Heart left ventricle (tissue), 16 donors: ENCODE measurements at places on chromosomes 3 and 15.

DNA sequence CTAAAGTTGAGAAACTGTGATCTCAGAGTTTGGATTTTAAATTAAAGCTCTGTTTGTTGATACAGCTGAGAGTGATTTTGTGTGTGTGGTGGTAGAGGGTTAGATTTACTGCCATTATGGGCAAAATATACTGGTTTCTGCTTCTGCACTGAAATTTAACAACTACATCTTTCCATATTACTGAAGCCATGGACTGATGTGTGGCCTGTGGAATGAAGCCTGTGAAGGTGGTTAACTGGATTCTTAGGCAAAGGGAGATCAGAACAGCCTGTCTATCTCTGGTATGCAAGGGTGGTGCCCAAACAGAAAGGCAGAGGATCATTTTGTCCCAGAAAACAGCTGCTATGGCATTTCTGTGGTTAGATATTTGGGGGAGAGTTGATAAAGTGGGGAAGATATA lies 297.3 kb upstream of the THBS1 start:
- DNase-seq, result no peak

GRCh38 chr15:87715252-87715651 lies 541.3 kb downstream of the NTRK3 start:
- DNase-seq, result no peak

DNA sequence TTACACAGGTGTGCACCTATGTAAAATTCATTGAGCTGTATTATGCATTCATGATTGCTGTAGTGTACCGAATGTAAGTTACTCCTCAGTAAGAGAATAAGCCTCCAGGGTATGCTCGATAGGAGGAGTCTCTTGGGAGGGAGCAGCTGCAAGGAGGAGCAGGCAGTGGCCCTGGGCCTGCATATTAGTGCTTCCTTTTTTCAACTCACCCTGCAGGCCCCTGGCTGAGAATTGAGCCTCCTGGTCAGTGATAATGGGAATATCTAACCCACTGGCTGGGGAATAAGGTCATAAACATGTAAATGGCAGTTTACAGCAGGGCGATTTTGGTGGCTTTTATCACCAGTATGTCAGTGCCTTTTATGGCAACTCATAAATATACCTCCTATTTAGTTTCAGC lies 21.7 kb upstream of the SFMBT1 start:
- no peak for DNase-seq

DNA sequence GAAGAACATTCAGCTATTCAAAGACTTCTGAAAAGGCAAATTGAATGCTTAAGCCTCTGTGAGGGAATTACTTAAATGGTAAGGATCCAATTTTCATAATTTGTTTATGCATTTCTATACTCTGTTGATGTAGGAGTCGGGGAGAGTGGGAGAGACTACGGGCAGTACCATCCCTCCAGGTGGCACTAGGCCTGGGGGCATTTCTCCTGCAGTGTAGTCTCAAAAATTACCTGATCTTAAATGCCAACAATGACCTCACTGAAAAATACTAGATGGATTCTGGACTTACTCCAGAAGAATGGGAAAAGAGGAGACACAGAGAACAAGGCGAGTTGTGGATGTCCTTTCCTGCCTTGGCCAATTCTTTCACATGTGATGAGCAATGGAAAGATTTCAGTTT lies 77.8 kb upstream of the PLXND1 start:
- no peak for DNase-seq

GRCh38 chr3:34650131-34650530 lies 851.7 kb downstream of the PDCD6IP start:
- no peak for DNase-seq

DNA sequence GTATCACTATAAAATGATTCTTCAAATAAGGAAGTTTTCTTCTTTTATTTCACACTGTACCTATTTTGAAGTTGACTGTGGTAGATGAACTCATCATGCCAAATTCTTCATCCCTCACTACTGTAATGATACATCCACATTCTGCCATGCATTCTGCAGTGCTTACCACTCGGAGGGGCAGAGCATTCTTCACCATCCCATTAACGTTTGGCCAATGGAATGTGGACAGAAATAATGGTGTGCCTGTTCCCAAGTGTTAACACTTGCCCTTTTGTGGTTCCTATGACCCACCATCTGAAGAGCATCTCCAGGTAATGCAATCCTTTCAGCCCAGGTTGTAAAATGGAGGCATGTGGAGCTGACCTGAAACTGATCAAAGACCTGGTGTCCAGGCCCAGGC lies 18.6 kb downstream of the GOLIM4 start:
- no peak for DNase-seq

- DNase-seq, result no peak
Observed at GRCh38 chr15:34490417-34491193, 53.0 kb upstream of the GOLGA8A start.

GRCh38 chr3:47296562-47297302 lies 14.0 kb downstream of the KLHL18 start:
- no peak for DNase-seq

DNA sequence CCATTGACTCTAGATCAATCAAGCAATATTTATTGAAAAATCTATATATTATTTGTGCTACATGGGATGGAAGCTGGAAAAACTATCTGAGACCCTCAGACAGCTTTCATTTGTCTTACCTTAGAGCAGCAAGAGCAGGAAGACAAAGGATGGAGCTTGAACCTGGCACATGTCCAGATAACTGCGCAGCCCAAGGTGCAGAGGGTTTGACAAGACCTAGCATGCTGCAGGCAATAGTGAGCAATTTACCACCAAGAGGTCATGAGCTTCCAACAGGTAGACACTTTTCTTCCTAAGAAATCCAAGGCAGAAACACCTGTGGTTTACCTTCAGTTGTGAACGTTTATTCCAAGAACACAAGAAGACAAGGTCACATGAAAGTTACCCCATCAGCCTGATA lies 214.7 kb upstream of the NECTIN3 start:
- DNase-seq, result no peak

GRCh38 chr3:167691366-167691765 lies 37.6 kb upstream of the WDR49 start:
- DNase-seq, result no peak

DNA sequence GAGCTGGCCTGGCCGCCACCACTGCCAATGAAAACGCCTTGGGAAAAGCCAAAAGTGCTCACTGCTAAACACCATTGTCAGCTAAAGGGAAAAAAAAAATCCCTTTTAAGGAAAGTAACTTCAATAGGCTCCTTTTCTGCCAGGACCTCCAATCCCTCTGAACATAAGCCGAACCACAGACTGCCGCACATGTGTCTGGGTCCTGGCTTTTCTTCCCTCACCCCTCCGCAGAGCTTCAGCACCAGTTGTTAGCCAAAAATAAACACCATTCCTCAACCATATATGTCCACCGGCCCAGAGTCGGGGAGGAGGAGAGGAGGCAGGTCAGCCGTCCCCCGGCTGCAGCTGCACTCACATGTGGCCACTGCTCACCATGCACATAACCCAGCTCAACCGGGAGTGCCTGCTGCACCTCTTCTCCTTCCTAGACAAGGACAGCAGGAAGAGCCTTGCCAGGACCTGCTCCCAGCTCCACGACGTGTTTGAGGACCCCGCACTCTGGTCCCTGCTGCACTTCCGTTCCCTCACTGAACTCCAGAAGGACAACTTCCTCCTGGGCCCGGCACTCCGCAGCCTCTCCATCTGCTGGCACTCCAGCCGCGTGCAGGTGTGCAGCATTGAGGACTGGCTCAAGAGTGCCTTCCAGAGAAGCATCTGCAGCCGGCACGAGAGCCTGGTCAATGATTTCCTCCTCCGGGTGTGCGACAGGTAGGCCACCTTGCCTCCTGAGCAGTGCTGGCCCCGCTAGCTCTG lies at the start of gene FBXL22:
FBXL22 (plus strand) TSS at position 350 of the 753 bp plus-strand sequence; CDS start at position 356, 6 bp downstream.
- no peak for DNase-seq

- no peak for DNase-seq
Observed at GRCh38 chr15:29945943-29946596, 123.8 kb upstream of the TJP1 start.

GRCh38 chr3:184766555-184767261 lies 45.3 kb upstream of the VPS8 start:
- no peak for DNase-seq

- peak; percentile 64 for DNase-seq
Observed at GRCh38 chr15:67820992-67821783, 4.1 kb upstream of the SKOR1 start.

DNA sequence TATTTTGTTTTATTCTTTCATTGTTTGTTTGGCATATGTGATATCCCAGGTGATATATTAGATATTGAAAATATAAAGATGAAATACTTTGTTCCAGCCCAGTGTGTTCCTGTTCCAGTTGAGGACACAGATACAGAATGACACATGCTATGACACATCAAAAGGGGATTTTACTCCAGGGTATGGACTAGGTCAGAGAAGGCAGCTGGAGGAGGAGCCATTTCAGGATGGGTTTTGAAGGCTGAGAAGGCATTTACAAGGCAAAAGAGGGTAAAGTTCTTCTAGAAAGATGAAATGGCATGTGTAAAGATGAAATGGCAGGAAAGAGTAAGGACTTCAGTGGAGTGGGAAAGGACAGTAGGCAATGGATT lies 163.8 kb downstream of the ZIC1 start:
- no peak for DNase-seq

GRCh38 chr3:123816673-123817207 lies 67.4 kb downstream of the MYLK start:
- no peak for DNase-seq

DNA sequence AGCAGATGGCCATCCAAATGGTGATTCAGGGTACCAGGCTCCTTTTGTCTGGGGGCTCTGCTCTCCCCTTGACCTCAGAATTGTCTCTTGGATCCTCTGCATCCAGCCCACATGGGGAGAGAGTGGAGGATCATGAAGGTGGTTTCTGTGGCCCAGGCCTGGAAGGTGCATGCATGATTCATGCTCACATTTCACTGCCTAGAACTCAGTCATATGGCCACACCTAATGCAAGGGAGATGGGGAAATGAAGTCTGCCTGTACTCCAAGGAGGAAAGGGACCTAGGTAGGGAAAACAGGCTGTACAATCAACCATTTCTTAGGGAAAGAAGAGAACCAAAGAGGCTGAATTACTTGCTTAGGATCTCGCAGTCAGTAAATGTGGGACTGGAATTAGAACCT lies 15.1 kb downstream of the HRG start:
- DNase-seq, result no peak

DNA sequence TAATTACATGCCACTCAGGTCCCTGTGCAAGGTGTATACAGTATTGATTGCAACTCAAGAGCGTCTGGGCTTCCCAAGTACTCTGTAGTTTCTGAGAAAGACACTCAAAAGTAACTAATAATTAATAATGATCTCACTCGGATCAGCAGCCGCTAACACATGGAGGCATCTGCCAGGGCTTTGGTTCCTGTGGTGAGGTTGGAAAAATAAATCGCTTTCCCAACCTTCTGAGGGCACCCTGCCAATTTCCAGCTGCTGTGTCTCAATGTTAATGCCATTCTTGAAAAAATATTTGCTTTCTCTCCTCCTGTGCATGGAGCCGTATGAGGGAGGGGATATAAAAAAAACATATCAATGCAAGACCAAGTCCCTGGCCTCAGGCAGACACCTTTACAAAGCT lies 116.5 kb upstream of the SLC2A2 start:
- no peak for DNase-seq

- DNase-seq, result no peak
Observed at GRCh38 chr15:76795217-76795616, 109.9 kb downstream of the SCAPER start.

- DNase-seq, result no peak
Observed at GRCh38 chr3:128587391-128587790, 63.2 kb downstream of the RPN1 start.

DNA sequence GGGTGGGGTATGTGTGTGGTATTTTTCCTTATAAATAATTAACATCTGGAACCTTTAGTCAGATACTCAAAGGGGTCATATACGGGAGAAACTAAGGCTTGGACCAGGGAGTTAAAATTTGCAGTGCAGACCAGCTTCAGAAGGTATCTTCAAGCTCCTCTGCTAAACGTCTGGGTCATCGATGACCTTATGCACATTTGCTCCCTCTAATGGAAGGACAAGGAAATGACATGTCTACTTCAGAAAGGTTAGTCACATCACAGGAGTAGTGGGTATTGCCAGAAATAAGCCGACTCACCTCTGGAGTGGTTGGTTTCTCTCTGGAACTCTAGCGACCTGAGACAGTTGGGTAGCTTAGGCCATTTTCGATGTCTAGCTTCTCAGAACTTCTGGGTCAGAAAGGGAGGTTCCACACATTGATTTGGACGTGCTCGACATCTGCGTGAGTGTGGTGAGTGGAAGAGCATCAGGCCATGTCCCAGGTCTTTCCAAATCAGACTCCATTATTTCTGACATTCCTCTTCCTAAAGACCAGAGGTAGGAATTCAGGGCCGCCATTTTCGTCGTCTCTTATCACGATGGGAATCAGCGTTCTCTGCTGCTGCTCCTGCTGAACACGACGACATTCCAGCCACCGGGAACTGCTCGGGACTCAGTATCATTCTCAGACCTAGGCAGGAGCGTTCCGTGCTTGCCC lies 31.8 kb upstream of the RASA2 start:
- no peak for DNase-seq

DNA sequence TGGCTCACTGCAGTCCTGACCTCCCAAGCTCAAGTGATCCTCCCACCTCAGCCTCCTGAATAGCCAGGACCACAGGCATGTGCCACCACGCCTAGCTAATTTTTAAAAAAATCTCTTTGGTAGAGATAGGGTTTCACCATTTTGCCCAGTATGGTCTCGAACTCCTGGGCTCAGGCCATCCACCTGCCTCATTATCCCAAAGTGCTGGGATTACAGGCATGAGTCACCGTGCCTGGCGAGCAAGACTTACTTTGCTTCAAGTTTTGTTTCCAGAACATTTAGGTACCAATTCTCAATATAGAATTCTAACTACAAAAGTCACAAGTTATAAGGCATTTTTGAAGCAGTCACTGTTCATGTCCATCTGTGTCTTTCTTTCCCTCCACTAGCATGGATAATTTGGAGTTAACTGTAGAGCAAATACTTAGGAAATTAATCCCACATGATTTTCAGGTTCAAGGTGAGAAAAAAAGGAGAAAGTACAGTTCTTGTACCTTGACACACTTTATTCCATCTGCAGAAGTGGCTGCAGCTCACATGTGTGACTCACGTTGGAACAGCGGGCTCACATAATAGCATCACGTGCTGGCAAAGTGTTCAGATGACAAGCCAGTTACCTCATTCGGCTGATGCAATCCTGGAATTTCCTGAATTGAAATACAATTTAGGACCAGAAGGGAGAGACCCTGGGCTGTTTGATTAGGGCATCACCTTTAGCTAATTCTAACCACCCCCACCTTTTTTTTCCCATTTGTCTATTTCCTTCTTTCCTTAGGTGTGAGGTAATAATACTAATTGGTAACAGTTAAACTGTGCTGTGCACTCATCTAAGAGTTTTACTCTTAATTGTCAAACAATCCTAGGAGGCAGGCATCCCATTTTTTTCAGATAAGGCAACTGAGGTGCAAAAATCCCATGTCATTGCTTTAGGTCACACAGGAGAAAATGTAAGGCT lies 46.9 kb upstream of the NEDD4 start:
- no peak for DNase-seq

DNA sequence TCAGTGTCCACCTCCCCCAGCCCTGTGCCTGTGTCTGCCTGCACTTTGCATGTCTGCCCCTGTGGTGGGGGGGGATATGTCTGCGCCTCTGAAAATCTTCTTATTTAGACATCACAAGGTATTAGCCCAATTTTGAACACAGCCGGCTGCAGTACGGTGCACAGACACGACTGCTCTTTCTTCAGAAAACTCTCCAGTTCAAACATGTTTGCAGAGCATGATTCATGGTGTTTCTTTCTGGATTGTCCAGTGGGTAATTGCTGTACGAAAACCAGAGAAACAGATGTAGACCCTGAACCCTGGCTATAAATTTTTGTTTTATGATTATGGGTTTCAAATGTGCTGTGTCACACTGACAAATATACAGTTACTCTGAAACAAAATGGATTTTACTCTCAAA lies 3.4 kb upstream of the RARB start:
- no peak for DNase-seq
